ENCODE measurements at places on chromosomes 12 and 14. TPM values are rescaled to one million over a fixed set of nuclear protein-coding genes. Genes with fewer than 3 reads are reported as not detected.

The ADCY4 gene
- total RNA-seq: 74.6 TPM

The ANKRD33 gene
- total RNA-seq: 0.31 TPM

- DNase-seq: no peak
Measured at GRCh38 chr12:50246873-50247612, 36.3 kb downstream of the LIMA1 start.

DNA sequence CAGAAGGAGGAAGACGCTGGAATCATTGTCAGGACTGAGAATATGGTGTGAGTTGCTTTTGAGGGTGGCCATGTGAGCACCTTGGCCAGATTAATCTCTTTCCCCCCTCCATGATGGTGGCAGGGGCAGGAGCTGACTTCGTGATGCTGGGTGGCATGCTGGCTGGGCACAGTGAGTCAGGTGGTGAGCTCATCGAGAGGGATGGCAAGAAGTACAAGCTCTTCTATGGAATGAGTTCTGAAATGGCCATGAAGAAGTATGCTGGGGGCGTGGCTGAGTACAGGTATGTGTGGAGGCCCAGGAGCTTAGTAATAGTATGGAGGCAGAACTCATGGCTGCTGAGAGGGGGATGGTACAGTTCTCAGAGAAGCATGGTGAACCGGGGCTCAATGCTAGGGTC is 4.3 kb downstream of the TINF2 start:
- no peak for DNase-seq

- DNase-seq: no peak
Measured at GRCh38 chr12:54829511-54829910, 24.8 kb upstream of the MUCL1 start.

- DNase-seq: no peak
Measured at GRCh38 chr12:5140190-5140589, 96.5 kb downstream of the KCNA5 start.

DNA sequence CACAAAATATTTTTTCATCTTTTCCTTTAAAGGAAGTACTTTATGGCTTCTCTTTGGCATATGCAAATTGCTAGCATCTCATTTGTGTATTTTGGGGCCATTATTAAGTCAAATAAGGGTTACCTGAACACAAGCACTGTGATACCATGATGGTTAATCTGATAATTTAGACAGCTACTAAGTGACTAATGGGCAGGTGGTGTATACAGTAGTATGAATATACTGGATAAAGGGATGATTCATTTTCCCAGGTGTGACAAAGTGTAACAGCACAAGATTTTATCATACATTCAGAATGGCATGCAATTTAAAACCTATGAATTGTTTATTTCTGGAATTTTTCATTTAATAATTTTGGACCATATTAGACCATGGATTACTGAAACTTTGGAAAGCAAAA is 27.2 kb upstream of the ANO4 start:
- DNase-seq: no peak
